SK-N-DZ (cell line): ENCODE measurements at places on chromosomes 12 and 14.

DNA sequence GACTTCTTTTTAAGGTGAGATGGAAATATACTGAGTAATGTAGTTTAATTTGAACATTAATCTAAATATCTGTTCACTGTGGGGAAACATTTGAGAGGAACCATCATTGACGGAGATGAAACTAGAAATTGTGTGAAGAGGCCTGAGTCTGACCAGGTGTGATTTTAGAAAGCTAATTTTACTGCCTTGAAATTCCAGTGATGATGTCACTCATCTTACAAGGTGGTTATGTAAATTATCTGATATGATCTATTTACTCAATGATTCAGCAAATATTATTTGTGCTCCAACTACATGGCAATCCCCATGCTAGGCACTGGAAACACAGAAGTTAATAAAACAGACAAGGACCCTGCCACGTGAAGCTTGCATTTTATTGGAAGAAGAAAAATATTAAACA is 435.7 kb upstream of the DCN start:
- no peak for DNase-seq

- no peak for DNase-seq
Observed at GRCh38 chr12:57475271-57476161, 4.2 kb downstream of the ARHGAP9 start.

DNA sequence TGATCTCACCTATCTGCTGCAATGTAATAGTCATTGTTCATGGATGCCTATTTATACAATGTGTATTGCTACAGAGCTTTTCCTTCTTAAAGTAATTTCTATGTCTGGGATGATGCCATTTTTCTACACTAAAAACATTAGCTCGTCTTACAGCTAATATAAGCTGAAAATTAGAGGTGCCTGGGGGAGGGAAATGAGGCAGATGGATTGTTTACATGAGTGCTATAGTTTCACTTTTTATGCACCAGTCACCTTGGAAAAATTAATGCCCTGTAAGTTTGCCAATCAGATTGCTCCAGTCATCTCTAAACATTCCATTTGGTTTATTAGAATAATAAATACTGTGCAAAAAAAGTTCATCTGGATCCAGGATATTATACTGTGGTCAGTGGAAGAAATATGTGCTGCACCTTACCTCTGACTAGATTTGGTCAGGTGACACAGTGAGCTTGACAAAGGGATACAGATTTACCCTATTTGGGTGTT is 436.2 kb downstream of the RAD51B start:
- DNase-seq = no peak

DNA sequence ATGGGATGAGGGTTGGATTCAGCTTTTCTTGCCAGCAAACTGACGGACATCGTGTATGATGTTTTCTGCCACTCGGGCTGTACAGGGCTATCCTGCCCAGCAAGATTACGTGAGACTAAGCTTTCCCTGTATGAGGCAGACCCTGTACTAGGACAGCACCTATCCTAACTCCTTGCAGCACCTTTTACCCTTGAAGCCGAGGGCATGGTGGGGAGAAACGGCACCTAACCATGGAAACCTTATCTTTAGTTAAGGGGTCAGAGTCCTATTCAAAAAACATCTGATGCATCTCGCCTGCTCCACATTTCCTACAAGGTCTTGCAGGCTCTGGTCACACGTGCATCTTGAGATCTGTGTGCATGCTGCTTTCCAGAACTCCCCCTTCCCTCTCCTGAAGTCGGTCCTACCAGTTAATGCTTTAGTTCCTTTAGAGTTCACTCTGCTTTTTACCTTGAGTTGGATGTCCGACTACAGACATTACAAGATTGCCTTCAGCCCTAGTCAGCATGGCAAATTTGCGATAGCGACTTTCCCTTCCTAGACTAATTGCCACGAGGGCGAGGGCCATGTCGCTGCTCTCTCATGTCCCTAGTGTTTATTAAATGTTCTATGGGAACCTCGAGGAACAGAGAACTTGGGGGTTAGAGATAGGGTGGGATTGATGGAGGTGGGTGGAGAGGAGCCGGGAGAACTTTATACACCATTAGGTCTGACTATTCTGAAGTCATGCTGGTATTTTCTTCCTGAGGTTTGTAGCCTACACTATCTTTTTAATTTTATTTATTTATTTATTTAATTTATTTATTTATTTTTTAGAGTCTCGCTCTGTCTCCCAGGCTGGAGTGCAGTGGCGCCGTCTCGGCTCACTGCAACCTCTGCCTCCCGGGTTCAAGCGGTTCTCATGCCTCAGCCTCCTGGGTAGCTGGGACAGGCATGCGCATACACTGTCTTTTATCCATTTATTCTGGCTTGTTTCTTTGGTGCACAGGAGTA is 6.6 kb downstream of the RAN start:
- DNase-seq = no peak

DNA sequence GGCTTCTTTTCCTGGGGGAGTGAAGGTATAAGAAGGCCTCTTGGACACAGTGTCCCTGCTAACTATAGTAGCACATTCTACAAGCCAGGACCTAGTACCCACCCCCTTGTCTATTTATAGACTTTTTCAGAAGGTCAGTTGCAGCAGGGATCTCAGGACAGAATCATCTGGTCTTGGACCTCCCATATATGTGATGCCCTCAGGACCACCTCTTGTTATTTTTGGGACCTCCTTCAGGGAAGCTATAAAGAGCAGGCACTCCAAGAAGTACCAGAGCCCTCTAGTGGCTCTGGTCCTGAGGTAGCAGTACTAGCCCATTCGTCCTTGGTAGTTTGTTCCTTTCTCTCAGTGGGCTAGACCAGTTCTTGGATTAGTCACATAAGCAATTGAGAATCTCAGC is 4.3 kb downstream of the COQ10A start:
- DNase-seq = no peak

DNA sequence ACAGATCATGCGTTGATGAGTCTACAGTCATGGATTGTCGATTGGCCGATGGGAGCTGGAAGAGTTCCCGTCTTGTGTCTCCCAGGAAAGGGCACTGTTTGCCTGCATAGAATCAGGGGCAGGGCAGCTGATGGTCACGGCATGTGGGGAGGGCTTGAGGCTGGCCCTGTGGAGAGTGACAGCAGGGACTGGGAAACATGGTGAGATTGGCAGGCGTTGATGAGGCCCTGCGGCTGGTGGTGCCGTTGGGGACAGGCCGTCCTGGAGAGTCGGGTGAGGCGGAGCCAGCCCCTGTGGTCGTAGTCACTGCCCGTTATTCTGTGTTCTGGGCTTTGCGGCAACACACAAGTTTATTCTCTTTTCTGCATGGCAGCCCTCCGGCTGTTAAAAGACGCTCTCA is 52.9 kb downstream of the TECPR2 start:
- DNase-seq = no peak

DNA sequence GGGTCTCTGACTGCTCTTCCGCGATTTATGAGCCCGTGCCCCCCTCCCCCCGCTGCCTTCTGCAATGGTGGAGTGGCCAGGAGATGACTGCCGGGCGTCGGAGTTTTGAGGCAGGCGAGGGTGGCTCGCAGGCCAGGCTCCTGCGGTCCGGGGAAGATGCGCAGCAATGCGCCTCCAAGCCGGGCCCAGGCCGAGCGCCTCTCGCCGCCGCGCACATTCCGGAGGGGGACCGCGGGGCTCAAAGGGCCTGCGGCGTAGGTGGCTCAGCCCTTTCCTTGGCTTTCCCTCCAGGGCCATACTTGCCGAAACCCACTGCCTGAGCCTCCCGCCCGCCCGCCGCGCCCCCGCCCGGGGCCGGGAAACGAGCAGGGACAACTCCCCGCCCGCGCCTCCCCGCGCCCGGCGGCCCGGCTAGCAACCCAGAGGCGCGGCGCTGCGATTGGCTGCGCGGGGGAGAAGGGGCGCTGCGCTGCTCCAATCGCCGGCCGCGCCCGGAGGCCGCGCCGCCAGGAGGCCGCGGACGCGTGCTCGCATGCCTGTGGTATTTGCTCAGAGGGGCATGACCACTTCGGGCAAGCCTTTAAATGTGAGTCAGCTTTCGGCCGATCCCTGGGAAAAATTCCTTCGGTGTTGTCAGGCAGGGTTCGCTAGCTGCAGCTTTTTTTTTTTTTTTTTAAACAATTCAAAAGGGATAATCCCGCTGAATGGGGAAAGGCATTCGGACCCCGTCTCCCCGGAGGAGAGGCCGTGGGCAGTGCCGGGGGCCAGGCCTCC is 157.9 kb upstream of the PARP11 start:
- no peak for DNase-seq

DNA sequence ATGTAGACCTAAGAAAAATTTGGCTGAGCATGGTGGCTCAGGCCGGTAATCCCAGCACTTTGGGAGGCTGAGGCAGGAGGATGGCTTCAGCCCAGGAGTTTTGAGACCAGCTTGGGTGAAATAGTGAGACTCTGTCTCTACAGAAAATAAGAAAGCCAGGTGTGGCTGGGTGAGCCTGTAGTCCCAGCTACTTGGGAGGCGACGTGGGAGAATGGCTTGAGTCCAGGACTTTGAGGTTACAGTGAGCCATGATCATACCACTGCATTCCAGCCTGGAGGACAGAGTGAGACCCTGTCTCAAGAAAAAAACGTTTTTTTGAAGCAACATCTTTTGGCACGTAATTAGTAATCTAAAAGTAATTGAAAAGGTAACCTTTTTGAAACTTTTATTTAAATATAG is 70.9 kb downstream of the FERMT2 start:
- DNase-seq = no peak

- DNase-seq = no peak
Observed at GRCh38 chr12:62866451-62867082, 68.4 kb downstream of the PPM1H start.

- DNase-seq = no peak
Observed at GRCh38 chr14:33364466-33364865, 425.8 kb downstream of the NPAS3 start.

DNA sequence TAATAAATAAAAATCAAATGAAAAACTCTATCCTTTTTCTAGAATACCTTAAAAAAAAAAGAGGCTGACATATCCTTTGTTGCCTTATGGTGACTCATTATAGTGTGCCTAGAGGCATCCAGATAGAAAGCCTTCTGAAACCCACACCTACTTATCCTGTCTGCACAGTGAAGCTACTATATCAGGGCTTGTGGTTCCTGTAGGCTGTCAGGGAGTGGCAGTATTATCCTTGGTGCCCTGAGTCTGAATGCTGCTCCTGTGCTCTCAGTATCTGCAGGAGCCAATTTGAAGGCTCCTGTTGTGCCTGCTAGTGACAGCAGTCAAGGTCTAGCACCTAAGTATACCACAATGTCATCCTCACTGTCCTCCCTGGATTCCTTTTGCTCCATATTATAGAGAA is 168.4 kb upstream of the AVPR1A start:
- no peak for DNase-seq

DNA sequence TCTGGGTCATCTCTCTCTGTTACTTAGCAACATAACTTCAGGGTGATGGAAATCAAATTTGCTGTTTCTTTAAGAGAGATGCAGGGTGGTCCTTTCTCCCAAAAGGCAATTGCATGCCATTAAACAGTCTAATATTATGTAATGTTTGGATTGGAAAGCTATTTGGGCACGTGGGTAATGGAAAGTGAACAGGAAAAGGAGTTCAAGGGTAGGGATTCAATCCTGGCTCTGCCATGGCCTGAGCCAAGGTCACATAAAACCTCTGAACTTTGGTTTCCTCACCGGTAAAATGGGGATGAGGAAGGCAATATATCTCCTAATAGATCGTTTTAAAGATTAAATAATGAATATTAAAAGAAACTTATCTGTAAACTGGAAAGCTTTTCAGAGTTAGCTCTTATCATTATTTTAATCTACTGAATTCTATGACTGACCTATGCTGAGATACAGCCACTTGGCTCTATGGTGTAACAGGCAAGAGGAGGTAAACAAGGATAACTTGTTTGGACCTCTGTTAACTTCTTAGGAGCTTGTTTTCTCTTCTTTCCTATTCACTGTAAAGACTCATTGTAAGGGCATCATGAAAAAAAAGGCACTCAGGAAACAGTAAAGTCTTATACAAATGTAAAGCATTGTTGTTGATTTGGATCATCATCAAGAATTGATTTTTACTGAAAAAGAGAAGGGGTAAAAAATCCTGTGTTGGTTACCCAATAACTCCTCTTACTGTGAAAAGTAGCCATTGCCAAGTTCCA is 55.7 kb upstream of the OVCH1 start:
- DNase-seq = no peak

DNA sequence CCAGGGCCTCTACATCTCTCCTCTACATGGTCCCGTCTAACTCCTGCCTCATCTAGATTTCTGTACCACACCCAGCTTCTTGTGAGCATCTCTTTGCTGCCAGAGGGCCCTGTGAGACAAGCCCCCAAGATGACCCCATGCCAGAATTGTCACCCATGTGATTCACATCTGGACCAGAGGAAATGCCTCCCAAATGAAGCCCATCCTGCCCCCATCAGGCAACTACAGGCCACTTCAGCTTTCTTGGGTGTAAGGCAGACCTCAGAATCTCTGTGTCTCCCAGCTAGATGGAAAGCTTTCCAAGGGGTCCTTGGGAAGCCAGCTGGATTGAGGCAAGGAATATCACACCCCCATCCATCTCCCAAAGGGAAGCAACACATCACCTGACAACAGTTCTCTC is 9.3 kb upstream of the OAS3 start:
- no peak for DNase-seq

DNA sequence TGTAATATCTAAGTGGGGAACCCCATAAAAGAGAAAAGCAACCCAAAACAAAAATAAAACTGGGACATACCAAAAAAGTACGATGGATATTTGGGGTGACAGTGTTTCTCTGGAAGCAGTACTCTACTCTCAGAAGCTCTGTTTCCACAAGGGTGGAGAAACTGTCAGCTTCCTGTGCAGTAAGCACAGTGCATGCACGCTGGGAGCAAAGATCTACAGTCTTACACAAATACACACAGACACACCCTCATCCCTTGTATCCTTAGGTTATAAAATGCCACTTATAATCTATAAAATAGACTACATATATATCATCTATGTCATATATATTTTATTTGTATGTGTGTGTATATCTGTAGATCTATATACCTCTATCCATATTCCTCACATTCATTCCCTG is 225.8 kb upstream of the SOX5 start:
- no peak for DNase-seq

GRCh38 chr12:122107261-122107660 is 28.7 kb downstream of the MLXIP start:
- no peak for DNase-seq

- DNase-seq = no peak
Observed at GRCh38 chr14:92538412-92538985, 24.9 kb downstream of the RIN3 start.

DNA sequence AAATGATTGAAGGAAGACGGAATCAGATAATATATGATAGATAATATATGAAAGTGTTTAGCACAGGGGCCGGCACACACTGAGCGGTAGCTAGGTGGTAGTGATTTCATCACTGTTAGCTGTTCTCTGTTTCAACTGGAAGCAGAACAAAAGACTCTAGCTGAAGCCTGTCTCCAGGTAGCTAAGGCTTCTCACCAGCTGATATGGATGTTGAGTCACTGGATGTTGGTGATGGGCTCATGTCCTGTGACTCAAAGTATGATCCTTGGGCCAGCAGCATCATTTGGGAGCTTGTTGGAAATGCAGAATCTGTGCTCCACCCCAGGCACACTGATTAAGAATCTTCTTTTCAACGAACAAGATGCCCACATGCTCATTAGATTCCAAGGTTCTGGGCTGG is 21.7 kb upstream of the KCNA5 start:
- no peak for DNase-seq

GRCh38 chr12:48203192-48203591 is at the start of gene OR10AD1:
Gene OR10AD1 (minus strand): TSS chr12:48203292. CDS start chr12:48203292, 0 bp downstream.
- no peak for DNase-seq

GRCh38 chr12:42957561-42958290 is 368.2 kb upstream of the PRICKLE1 start:
- no peak for DNase-seq
